ENCODE measurements at places on chromosomes 5 and 9. TPM values are rescaled to one million over a fixed set of nuclear protein-coding genes. Genes with fewer than 3 reads are reported as not detected.

GRCh38 chr5:157590478-157590877 is 14.9 kb upstream of the ADAM19 start:
- H3K4me1 ChIP-seq, result no peaks in the 10 kb centered on the region
- H3K27me3 ChIP-seq, result no peaks in the 10 kb centered on the region
- H3K36me3 ChIP-seq, result no peaks in the 10 kb centered on the region
- no peak for DNase-seq
- no peak overlapping the region for H3K4me3 ChIP-seq
- H3K27ac ChIP-seq, result no peak overlapping the region

- H3K27me3 ChIP-seq, result no peaks in the 10 kb centered on the region
- no peak overlapping the region for H3K27ac ChIP-seq
- DNase-seq, result no peak
- no peaks in the 10 kb centered on the region for H3K36me3 ChIP-seq
These were observed 31.6 kb downstream of the PRLR start for GRCh38 chr5:35198686-35199085.

DNA sequence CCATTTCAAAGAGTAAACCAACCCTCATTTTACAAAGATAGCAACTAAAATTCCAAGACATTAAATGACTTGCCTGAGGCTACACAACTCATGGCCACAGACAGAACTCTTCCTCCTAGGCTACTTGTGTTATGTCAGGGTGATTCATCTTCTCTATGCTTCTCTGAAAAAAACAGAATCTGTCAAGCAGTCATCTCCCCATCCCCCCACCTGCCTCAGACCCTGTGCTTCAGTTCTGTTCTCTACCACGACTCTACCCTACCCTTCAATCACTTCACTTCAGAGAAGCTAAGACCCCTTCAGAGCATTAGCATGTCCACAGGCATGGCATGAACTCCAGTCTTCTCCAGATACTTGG is 277.7 kb upstream of the PTGER4 start:
- DNase-seq, result no peak
- no peaks in the 10 kb centered on the region for H3K4me1 ChIP-seq
- H3K27ac ChIP-seq, result no peak overlapping the region
- H3K27me3 ChIP-seq, result no peaks in the 10 kb centered on the region
- H3K36me3 ChIP-seq, result no peaks in the 10 kb centered on the region
- H3K4me3 ChIP-seq, result no peak overlapping the region

- H3K4me1 ChIP-seq, result peaks cover 12% of the 10 kb centered on the region
- H3K36me3 ChIP-seq, result no peaks in the 10 kb centered on the region
- H3K4me3 ChIP-seq, result no peak overlapping the region
- no peaks in the 10 kb centered on the region for H3K27me3 ChIP-seq
- DNase-seq, result no peak
These were observed 11.0 kb upstream of the ABLIM3 start for GRCh38 chr5:149130121-149130914.

DNA sequence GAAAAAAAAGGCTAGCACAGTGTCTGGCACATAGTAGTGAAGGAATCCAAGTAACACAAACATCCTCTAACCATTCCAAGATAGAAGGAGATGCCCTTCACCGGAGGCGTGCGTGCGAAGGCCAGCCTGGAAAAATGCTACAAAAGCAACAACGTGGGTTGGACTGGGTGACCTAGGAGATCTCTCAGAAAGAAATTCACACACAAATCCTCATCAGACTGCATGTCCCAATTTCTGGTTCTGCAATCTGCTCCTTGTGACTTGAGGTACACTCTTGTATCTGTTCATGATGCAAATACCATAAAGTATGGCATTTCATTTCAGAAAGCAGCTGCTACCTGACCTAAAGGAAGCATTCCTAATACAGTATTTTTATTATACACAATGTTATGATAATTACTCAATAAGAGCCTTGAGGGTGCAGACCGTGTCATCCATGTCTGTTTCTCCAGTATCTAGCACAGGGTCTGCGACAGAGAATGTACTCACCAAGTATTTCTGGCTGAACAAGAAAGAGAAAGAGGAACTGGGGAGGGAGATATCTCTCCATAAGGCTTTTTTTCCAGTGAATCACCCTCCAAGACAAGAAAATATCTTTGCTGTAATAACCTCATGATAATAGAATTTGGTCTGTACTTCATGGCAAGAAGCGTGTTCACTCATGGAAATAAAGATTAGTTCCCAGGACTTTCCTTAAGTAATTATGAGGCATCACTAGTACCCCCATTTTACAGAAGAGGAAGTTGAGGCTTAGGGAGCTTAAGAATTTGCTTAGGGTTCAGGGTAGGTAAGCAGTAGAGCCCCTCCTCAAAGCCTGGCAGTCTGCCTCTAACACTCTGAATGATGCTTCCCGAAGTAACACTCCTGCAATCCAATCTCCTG is 138.3 kb downstream of the CDK5RAP2 start:
- H3K4me3 ChIP-seq, result no peak overlapping the region
- no peaks in the 10 kb centered on the region for H3K36me3 ChIP-seq
- DNase-seq, result no peak
- no peak overlapping the region for H3K27ac ChIP-seq

DNA sequence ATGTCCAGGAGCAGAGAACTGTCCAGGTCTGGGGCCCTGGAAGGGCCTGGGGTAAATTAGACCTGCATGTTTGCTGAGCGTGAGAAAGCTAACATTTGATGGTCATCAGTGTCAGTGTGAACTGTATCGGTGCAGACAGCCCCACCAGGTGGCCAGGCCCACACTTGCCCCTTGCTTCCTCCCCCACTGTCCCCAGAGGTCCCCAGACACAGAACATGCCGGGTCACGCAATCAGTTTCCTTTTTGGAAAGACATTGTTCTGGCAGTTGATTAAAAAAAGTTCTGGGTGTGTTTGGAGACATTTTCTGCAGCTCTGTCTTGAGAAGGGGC is 1.5 kb downstream of the NKD2 start:
- H3K27me3 ChIP-seq, result peaks cover 7% of the 10 kb centered on the region
- peaks cover 4% of the 10 kb centered on the region for H3K4me1 ChIP-seq
- DNase-seq, result no peak

DNA sequence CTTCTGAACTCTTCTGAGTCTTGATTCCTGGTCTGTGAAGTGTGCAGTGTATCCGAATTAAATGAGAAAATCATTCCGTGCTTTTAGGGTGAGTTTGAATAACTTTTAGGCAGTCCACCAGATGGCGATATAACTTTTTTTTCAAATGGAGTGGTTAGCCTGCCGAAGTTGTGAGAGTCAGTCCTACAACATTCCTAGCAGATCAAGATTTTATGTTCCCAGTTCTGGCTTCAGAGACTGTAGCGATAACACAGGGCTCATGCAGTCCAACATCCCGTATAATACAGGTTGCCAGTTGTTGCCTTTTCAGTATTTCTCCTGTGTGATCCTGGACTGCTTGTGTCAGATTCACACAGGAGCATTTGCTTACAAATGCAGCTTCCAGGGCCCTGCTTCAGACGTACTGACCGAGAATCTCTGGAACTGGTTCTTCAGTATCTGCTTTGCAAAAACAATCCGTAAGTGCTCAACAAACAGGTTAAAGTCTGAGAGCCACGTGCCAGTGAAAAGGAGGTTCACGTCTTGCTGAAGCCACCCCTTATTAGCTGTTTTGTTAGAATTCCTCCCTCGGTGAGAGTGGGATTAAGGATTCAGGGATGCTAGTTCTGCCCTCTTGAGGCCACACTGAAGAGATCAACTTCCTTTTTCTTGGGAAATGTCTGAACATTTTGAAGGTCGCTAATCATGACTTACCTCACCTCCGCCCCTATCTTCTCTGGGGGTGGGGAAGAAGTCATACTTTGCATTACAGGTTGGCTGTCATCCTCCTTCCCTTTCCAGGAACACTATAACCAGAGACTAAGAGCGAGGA is 22.8 kb downstream of the SMIM3 start:
- no peak overlapping the region for H3K4me3 ChIP-seq
- H3K27ac ChIP-seq, result no peak overlapping the region
- no peak for DNase-seq
- H3K36me3 ChIP-seq, result no peaks in the 10 kb centered on the region

DNA sequence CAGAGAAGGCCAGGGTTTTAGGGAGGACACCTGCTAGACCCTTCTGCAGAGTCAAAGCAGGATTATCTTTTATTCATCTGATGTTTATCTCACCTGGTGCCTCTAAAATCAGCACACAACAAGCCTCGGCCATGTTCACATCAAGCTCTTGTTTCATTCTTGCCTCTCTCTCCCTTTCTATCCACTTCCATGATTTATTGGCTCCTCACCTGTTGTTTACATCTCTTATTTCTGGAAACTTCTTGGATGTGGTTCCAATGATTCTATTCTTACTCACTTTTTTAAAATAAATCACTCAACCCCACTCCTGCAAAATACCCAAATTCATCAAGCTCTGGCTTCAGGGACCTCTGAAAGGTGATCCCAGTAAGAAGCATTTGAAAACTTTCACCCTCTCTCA is 407.0 kb upstream of the KLF4 start:
- no peaks in the 10 kb centered on the region for H3K36me3 ChIP-seq
- no peak for DNase-seq
- no peak overlapping the region for H3K4me3 ChIP-seq
- no peaks in the 10 kb centered on the region for H3K4me1 ChIP-seq
- no peak overlapping the region for H3K27ac ChIP-seq

DNA sequence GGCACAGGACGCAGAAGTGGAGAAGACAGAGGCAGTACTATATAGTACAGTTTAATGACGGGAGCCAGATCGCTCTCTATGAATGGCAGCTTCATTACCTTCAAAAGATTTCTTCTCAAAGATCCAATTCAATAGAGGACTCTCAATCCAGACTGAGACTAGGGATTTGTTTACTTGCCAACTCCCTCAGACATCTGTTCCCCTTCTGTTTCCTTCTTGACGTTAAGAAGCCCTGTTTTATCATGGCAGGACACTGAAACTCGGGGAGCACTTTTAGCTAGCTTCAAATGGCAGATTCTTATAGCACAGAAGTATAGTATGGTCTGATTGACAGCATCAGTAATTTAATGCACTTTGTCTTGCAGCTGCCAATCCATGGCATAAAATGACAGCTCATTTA is 747.3 kb upstream of the C9orf72 start:
- no peak overlapping the region for H3K4me3 ChIP-seq
- no peak overlapping the region for H3K27ac ChIP-seq
- no peaks in the 10 kb centered on the region for H3K4me1 ChIP-seq
- no peaks in the 10 kb centered on the region for H3K36me3 ChIP-seq

DNA sequence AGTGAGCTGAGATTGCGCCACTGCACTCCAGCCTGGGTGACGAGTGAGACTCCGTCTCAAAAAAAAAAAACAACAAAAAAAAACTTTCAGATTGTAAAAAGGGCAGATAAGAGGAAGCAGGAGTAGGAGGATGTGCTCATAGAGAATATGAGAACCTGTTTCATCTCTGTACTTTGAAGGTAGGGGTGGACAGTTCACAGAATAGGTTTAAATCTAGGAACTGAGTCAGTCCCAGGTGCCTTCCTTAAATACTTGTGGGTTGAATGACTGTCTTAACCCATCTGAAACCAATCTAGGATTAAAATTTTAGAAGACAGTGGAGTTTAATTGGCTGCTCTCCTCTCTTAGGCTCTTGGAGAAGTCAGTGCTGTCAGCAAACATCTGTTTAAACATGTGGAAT is 12.4 kb downstream of the POLK start:
- H3K27ac ChIP-seq, result no peak overlapping the region
- H3K27me3 ChIP-seq, result no peaks in the 10 kb centered on the region
- no peak for DNase-seq
- H3K36me3 ChIP-seq, result no peaks in the 10 kb centered on the region

DNA sequence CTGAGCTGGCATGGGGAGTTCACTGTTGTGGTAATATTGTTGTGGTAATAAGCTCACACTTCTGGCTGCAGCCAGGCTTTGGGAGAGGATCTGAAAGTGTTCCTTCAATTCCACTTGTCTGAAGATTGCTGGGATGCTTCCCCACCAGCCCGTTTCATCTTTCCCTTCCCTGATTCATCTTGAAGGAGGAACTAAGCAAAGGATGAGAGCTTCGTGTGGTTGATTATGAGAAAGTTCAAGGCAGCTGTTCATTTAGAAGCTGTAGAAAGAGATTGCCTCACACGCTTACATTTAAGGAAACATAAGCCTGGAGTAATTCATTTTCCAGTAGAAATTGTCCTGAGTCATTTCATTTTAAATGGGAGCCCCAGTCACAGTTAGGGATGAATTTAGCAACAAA is 122.4 kb upstream of the GAS1 start:
- no peaks in the 10 kb centered on the region for H3K27me3 ChIP-seq
- peaks cover 5% of the 10 kb centered on the region for H3K4me1 ChIP-seq
- H3K4me3 ChIP-seq, result no peak overlapping the region
- H3K27ac ChIP-seq, result no peak overlapping the region

DNA sequence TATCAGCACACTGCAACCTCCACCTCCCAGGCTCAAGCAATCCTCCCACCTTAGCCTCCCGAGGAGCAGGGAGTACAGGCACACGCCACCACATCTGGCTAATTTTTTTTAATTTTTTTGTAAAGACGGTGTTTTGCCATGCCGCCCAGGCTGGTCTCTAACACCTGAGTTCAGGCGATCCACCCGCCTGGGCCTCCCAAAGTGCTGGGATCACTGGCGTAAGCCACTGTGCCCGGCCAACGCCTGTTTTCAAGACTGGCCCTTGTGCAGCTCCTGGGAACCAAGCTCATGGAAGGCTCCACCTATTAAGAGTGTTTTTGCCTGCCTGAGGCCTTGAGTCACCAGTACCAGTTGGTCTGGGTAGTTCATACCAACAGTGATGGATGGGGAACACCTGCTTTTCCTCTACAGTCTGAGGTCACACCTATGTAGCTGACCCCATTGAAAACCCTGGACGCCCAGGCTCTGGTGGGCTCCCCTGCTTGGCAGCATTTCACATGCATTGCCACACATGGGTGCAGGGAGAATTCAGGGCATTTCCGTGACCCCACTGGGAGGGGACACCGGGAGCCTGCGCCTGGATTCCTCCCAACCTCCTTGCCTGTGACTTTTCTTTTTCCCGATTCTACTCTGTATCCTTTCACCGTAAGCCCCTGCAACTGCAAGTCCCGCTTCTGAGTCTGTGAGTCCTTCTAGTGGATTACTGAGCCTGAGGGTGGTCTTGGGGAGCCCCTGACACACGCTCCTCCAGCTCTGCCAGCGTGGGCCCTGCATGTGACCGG is 63.5 kb downstream of the ZNF354C start:
- H3K36me3 ChIP-seq, result no peaks in the 10 kb centered on the region
- no peaks in the 10 kb centered on the region for H3K27me3 ChIP-seq
- H3K4me1 ChIP-seq, result no peaks in the 10 kb centered on the region
- H3K4me3 ChIP-seq, result no peak overlapping the region
- no peak overlapping the region for H3K27ac ChIP-seq

DNA sequence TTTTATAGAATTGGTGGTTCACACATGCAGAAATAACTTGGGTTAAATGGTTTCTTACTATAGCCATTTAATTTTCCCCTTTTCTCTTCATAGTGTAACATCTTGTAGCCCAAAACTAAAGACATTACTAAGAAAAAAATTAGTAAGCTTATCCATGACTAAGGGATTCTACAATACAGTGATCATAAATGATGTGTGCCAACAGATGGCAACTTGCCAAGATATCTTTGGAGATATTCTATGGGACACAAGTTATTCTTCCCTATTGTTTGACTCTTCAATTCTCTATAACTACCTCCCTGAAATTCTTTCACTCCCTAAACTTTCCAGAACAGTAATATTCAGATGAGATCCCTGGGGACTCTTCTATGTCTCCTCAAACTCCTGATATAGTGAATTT is 580.6 kb downstream of the PTPRD start:
- no peak for DNase-seq
- H3K27ac ChIP-seq, result no peak overlapping the region
- no peak overlapping the region for H3K4me3 ChIP-seq
- no peaks in the 10 kb centered on the region for H3K4me1 ChIP-seq

Gene TMEM252
- total RNA-seq, result not detected

Gene AKNA
- 14.0 TPM for total RNA-seq

Gene PCDHA4
- total RNA-seq, result 0.40 TPM

Gene NMUR2
- not detected for total RNA-seq

Gene QRFP
- not detected for total RNA-seq

Gene FAM200C
- 5.8 TPM for total RNA-seq

Gene C5orf58
- total RNA-seq, result not detected

Gene LARP1
- total RNA-seq, result 192 TPM

Gene GLRX
- total RNA-seq, result 30.1 TPM

Measured in thyroid gland (tissue), 4 donors.